ENCODE measurements at places on chromosomes 2 and 18.

GRCh38 chr2:67489396-67489795, 92.3 kb downstream of the ETAA1 start:
- DNase-seq: no peak

- DNase-seq: peak; percentile 41
These were observed 193.7 kb downstream of the INO80D start for GRCh38 chr2:205892251-205892655.

DNA sequence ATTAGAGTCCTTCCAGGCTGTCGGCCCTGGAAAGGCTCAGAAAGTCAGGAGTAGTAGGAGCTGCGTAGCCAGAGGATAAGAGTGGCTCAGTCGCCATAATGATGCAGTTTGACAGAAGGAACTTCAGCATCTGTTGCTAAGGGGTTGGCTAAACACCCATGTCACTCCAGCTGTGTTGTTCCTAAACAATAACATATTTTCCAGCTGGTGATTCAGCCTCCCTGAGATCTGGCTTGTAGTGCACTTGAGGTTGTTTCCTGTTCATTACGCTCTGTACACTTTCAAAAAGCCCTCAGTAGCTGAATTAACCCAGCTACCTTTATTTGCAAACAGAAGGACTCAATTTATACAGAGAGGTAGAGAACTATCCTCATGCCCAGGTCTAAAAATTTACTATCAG, 39.7 kb upstream of the EPAS1 start:
- no peak for DNase-seq

DNA sequence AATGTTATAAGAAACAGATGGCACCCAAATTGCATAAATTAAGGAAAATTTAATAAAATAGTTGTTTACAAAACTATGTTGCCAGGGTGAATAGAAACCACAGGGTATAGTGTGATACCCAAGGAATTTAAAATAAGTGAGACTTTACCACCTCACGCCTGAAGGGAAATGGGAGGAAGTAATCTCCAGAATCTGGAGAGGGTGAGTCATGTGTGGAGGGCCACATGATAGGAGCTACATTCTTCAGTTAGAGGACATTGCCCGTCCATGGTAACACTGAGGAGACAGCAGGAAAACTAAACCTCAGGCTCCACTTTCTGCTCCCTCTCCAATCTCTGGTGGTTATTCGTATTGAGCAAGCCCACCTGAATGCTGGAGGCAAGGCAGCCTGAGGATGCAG, 97.2 kb upstream of the NXPH2 start:
- no peak for DNase-seq

DNA sequence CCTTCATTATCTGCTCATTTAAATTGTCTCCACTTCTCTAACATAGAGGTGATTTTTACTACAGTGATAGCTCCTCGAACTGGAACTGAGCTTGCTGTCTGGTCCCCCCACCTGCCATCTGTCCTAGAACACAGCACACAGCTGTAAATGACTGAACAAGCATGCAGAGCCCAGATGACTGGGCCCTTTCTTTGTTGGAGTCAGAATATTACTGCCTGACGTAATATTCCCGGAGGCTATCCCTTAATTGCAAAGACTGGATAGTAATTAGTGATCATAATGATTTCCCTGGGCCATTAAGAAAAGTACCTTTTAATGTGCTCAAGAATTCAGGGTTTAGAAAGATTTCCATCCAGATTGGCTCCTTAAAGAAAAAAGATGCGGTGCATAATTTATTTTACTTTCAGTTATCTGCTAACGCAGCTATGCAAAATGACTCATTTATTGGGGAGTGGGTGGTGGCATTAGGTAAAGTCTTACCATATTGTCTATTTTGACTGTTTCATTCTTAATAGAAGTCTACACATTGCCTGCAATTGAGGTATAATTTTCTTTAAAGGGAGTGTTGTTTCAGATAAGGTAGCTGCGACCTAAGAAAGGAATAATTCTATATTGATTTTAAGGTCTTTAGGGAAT, 84.4 kb downstream of the MAP4K4 start:
- no peak for DNase-seq

DNA sequence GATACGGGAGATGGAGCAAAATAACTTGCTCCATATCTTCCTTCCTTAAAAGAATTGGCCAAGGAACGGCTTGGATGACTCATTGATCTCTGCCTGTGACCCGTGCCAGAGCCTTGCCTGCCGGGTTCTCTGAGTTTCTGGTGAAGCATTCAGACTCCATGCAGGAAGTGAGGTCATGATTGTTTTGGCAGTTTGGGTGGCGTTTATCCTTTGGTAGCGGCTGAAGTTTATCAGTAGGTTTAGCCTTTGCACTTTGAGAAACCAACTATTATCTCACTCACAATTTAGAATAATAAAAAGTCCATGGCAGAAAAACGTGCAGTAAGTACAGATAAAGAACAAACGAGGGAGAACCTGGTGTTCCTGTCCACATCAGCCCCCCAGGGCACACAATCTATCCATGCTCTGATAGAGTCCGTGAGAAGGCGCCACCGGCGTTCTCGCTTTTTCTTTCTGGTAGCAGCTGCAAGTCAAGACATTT, 15.0 kb upstream of the CTAGE1 start:
- peak; percentile 86 for DNase-seq

GRCh38 chr18:76434452-76434851, 60.6 kb downstream of the ZNF516 start:
- DNase-seq: no peak

DNA sequence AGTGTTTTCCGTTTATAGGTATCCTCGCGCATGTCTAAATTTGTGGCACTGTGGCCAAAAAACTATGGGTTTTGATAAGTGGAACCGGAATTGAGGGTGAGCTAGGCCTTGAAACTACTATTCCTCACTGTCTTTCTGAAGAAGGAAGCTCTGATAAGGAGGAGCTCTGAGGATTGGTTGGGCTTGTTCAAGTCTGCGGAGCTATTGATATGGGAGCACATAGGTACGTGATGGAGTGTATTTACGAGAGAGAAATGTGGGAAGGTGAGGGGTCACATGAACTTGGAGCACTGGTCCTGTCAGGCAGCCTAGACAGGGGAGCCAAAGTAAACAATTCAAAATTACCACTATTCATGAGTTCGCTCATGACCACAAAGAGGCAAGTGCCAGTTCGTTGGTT, 131.4 kb downstream of the BABAM2 start:
- DNase-seq: no peak

- no peak for DNase-seq
These were observed 40.7 kb downstream of the MRPL44 start for GRCh38 chr2:223997938-223998337.

DNA sequence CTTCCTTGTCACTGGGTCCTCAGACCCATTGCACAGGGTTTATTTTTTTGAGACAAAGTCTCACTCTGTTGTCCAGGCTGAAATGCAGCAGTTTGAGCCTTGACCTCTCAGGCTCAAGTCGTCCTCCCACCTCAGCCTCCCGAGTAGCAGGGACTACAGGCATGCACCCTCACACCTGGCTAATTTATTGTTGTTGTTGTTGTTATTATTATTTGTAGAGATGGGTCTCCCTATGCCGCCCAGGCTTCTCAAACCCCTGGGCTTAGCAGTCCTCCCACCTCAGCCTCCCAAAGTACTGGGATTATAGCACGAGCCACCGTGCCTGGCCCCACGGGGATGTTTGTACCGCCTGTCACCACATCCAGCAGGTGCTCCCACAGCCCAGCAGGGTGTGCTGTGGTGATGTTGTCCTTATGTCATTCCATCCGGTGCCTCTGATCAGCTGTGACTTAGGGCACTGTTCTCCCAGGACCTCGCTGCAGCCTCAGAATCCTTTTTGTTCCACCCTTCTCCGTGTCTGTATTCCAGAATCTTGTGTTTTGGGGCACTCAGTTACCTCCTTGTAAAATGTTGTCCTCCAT, 182.3 kb downstream of the INO80D start:
- peak; percentile 30 for DNase-seq

- DNase-seq: no peak
These were observed 784.8 kb upstream of the CDH2 start for GRCh38 chr18:28961669-28962228.

GRCh38 chr2:221405521-221405920, 166.6 kb downstream of the EPHA4 start:
- DNase-seq: no peak

Measured in mucosa of gallbladder (tissue), 1 donor.